IPS DF 6.9 (cell line): ENCODE measurements at places on chromosomes 7 and 10.
A peak's percentile ranks its signal among the peaks of the same experiment; 100 is the strongest.

GRCh38 chr10:108230478-108231170, 1066.1 kb upstream of the SORCS1 start:
- no peaks in the 10 kb centered on the region for H3K4me1 ChIP-seq
- H3K4me3 ChIP-seq, result no peak overlapping the region
- no peaks in the 10 kb centered on the region for H3K27me3 ChIP-seq
- no peak for DNase-seq

- H3K4me1 ChIP-seq, result no peaks in the 10 kb centered on the region; the same call in 1 of the 2 replicates
- peak overlapping the region; percentile 79; the same call in 1 of the 2 replicates for H3K4me3 ChIP-seq
- no peaks in the 10 kb centered on the region for H3K36me3 ChIP-seq
- H3K27ac ChIP-seq, result no peak overlapping the region
- no peaks in the 10 kb centered on the region for H3K27me3 ChIP-seq
Measured at GRCh38 chr7:17939211-17939605, 1.1 kb downstream of the SNX13 start.

DNA sequence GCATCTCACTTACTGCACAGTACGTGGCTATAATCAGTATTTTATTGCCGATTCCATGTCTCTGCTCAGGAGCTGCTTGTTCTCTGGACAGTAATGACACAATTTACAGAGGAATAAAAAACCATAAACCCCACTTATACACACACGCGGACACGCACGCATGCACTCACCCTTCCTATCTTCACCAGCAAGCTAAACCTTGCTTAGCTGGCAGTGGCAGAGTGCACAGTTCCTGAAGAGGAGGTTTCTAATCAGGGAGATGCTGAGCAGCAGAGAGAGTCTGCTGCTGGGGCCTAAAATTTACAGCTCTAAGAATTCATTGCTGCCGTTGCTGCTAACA, 66.3 kb downstream of the SND1 start:
- no peaks in the 10 kb centered on the region for H3K4me1 ChIP-seq
- no peak overlapping the region for H3K4me3 ChIP-seq
- no peak for DNase-seq

GRCh38 chr7:50174948-50175347, 81.9 kb upstream of the ZPBP start:
- H3K27ac ChIP-seq, result no peak overlapping the region
- no peaks in the 10 kb centered on the region for H3K4me1 ChIP-seq
- H3K36me3 ChIP-seq, result no peaks in the 10 kb centered on the region
- no peak overlapping the region for H3K4me3 ChIP-seq

DNA sequence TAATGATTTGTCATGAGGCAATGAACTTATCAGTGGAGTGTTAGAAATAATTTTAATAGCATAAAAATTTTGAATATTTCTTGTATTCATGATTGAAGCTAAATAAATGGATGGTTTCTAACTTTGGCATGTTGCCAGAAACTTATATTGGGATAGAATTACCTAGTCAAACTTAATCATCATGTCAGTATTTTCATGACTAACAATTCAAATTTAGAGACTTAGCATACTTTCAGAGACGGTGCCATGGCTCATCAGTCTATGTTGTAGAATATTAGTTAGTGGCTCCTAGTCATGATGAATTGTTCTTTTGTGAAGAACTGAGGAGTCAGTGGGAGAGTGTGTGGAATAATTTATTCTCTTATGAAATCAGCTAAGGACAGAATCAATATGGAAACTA, 599.6 kb upstream of the POT1 start:
- no peaks in the 10 kb centered on the region for H3K4me1 ChIP-seq
- H3K27me3 ChIP-seq, result no peaks in the 10 kb centered on the region
- no peak overlapping the region for H3K27ac ChIP-seq
- DNase-seq, result no peak
- H3K36me3 ChIP-seq, result no peaks in the 10 kb centered on the region
- H3K4me3 ChIP-seq, result no peak overlapping the region

DNA sequence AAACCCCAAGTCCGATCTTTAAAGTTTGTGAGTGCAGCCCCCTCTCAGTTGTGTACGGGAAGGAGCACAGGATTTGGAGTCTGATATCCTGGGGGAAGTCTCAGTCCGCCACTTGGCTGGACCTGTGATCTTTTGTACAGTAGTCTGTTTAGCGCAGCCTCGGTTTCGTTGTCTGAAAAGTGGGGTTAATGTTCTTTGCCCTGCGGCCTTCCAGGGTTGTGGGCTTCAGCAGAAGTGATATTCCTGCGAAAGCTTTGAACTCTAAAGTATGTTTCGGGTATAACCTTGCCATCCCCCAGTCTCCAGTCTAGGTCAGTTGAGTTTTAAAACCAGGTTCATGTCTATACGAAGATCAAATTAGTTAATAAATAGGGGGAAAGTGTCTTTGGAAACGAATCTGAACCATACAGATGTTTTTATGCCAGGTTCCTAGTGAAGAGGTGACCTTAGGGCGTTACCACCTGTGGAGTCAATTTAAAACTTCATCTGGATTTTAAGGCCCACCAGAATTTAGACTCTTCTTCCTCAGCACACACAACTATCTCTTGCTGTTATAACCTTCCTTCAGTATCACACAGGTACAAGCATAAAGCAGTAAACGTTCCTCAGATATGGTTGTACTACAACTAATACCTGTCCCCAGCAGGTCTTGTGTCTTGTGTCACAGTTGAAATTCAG, 904 bp downstream of the R3HCC1L start:
- peak overlapping the region; percentile 73 for H3K4me3 ChIP-seq
- no peaks in the 10 kb centered on the region for H3K4me1 ChIP-seq
- H3K27me3 ChIP-seq, result no peaks in the 10 kb centered on the region
- no peak overlapping the region for H3K27ac ChIP-seq

DNA sequence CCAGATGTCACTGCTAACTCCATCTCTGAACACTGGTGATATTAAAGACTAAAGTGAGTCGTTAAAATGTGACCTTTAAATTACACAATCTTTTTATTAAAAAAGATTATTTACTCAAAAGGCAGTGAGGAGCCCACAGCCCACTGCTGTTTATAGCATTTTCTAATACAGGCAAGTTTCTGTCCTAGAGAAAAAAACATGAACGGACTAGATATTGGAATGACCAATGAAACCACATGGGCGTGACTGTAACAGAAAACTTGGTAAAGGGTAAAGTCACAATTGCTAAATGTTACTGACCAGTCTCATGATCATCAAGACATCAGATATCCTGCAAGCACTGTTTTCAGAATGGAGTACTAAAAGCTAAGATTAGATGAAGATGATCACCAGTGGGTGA, 78.7 kb downstream of the FEZF1 start:
- no peak overlapping the region for H3K27ac ChIP-seq
- H3K36me3 ChIP-seq, result no peaks in the 10 kb centered on the region
- H3K4me1 ChIP-seq, result no peaks in the 10 kb centered on the region; the same call in 1 of the 2 replicates
- no peak overlapping the region for H3K4me3 ChIP-seq
- no peaks in the 10 kb centered on the region for H3K27me3 ChIP-seq

- H3K36me3 ChIP-seq, result no peaks in the 10 kb centered on the region
- no peak overlapping the region for H3K27ac ChIP-seq
- H3K4me3 ChIP-seq, result no peak overlapping the region
- DNase-seq, result no peak
- H3K27me3 ChIP-seq, result no peaks in the 10 kb centered on the region
Measured at GRCh38 chr7:79982141-79982770, 152.4 kb upstream of the GNAI1 start.

DNA sequence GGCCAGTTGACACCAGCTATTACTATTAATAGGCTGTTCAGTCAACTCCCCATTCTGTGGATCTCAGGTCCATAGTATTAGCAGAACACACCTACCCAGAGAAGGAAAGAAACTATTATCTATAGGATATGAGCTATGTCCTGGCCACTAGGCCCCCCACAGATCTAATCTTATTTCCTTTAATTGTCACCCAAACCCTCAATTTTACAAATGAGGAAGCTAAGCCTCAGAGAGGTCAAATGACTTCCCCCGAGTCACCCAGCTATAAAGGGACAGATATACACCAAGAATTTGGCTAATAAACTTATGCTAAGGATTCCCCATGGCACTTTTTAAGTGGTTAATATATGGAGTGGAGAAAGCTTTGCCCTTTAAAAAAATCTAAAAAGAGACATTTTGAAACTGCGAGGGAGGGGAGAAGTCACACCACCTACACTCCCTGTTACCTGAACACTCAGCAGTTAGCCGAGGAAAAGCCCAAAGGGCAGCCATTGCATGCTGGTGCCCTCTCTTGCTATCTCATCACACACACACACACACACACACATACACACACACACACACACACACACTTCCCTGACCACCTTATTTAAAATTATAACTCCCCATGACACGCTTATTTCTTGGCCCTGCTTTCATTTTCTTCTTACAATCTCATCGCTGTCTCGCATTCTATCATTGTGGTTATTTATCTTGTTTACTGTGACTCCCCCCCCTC, 157.0 kb upstream of the ADO start:
- H3K4me1 ChIP-seq, result no peaks in the 10 kb centered on the region
- no peak overlapping the region for H3K27ac ChIP-seq
- H3K36me3 ChIP-seq, result no peaks in the 10 kb centered on the region
- no peak overlapping the region for H3K4me3 ChIP-seq
- no peaks in the 10 kb centered on the region for H3K27me3 ChIP-seq
- no peak for DNase-seq

DNA sequence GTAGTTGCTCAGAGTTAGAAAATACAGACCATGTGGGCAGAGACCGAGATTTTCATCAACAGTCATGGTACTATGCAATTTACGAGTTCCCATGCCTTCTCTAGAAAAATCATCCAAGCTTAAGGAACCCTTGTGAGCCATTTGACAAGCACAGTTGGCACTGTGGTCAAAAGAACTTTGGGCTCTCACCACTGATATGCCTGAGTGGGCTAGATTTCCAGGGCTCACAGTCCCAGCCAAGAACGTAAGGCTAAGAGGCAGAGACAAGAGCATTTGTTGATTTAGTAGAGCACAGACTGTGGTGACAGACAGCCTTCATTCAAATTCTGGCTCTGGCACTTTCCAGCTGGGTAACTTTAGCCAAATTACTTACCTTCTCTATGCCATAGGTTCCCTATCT, 407.0 kb downstream of the SORCS1 start:
- no peak for DNase-seq
- H3K27ac ChIP-seq, result no peak overlapping the region
- H3K4me3 ChIP-seq, result no peak overlapping the region
- H3K4me1 ChIP-seq, result no peaks in the 10 kb centered on the region
- no peaks in the 10 kb centered on the region for H3K36me3 ChIP-seq

DNA sequence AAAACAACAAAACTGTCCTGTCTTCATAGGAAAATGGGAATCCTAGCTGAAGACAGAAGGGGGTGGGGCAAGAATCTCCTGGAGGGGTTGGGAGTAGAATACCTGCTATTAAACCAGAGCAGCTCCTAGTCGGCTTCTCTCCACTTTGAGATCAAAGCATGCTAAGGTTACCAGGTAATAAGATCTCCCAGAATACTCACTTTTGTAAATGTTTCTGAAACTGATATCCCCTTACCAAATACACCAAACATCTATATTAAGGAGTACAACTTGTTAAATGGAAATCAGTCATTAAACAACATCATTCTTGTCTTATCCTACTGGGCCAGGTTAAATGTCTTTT, 29.5 kb upstream of the DAGLB start:
- no peak for DNase-seq
- H3K4me1 ChIP-seq, result no peaks in the 10 kb centered on the region
- no peak overlapping the region for H3K27ac ChIP-seq
- H3K36me3 ChIP-seq, result no peaks in the 10 kb centered on the region
